Muscle of arm (tissue), 14 donors: ENCODE measurements at places on chromosomes 11 and 22. TPM values are rescaled to one million over a fixed set of nuclear protein-coding genes. Genes with fewer than 3 reads are reported as not detected.
A peak's percentile ranks its signal among the peaks of the same experiment; 100 is the strongest.

DNA sequence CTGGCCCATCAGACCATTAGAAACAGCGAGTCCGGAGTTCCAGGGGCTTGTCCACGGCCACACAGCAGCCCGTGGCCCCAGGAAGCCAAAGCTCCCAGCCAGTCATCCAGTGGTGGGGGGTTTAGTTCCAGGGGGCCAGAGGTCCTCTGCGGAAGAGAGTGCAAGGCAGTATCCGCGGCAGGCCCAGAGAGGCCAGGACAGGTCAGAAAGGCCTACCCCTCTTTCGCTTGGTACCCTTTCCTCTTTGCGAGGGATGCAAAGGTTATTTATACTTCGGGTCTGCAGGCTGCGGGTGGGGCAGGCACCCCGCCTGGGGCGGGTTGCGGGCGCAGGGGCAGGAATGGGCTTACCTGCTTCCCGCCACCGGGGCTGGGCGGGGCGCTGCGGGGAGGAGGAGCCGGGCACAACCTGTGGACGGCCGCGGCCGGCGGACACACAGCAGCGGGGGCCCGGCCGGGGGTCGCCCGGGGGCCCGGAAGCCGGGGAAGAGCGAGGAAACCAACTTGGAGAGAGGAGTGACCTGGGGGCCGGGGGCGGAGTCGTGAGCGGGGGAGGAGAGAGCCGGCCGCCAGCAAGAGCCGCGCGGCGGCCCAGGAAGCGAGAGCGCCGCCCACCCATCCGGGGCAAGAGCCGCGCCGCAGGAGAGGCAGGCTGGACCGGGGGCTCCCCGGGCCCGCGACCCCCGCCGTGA, at the start of gene SH3BP1:
SH3BP1 (plus strand) TSS at position 600 of the 691 bp plus-strand sequence. CDS start 119 bp downstream, outside the sequence.
- DNase-seq: no peak

The C11orf91 gene
- not detected for polyA plus RNA-seq

GRCh38 chr11:57644748-57645688, 4.7 kb downstream of the YPEL4 start:
- peak; percentile 78 for DNase-seq

- peak; percentile 71 for DNase-seq
These were observed 153.9 kb upstream of the ZC3H12C start for GRCh38 chr11:109939166-109939810.

DNA sequence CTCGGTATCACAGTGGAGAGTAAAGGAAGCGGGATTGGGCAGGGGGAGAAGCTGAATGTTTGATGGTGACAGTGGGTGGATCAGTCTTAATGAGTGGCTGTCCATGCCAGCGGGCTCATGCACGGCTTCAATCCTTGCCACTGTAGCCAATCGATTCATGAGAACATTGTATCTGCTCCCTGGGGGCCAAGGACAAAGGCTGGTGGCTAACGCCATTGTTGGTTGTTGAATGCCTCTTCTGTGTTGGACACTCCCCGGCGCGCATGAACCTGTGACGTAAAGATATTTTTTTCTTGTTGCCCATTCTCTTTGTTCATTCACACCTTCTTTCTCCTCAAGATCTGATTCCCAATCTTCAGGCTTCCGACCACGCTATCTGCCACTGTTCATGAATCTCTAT, 20.9 kb upstream of the ATXN10 start:
- no peak for DNase-seq

The KRTAP5-7 gene
- not detected for polyA plus RNA-seq

The TEX54 gene
- not detected for polyA plus RNA-seq

DNA sequence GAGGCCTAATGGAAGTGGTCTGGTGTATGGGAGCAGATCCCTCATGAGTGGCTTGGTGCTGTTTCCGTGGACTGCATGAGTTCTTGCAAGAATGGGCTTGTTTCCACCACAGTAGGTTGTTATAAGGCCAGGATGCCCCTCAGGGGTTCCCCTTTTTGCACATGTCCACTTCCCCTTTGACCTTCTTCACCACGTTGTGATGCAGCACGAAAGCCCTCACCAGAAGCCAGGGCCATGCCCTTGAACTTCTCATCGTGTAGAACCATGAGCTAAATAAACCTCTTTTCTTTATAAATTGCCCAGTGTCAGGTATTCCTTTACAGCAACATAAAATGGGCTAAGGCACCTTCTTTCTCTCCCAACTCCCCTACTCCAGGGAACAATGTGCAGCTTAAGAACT, 2.8 kb upstream of the NARS2 start:
- no peak for DNase-seq

- no peak for DNase-seq
These were observed 6.6 kb upstream of the TMEM225 start for GRCh38 chr11:123892031-123892430.

The WNT11 gene
- 19.1 TPM for polyA plus RNA-seq

The C22orf42 gene
- not detected for polyA plus RNA-seq

GRCh38 chr11:23013509-23013908, 153.2 kb upstream of the CCDC179 start:
- DNase-seq: no peak

The OR4C3 gene
- polyA plus RNA-seq: not detected

GRCh38 chr22:38214302-38215056, 12.7 kb downstream of the MAFF start:
- peak; percentile 65 for DNase-seq

DNA sequence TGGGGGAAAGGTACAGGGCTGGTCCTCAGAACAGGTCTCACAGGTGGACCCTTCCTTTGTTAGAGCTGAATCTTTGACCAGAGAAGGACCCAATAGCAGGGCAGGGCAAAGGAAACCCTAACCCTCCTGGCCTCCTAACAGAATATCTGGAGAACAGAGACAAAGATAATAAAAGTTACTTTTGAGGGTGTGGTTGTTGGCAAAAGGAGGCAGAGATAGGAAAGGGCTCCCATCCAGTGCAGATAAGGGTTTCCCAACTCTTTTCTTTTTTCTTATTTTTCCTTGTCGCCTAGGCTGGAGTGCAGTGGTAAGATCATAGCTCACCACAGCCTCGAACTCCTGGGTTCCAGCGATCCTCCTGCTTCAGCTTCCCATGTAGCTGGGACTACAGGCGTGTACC, 11.9 kb downstream of the PCSK7 start:
- no peak for DNase-seq
